ENCODE measurements at places on chromosomes 1 and 21.

DNA sequence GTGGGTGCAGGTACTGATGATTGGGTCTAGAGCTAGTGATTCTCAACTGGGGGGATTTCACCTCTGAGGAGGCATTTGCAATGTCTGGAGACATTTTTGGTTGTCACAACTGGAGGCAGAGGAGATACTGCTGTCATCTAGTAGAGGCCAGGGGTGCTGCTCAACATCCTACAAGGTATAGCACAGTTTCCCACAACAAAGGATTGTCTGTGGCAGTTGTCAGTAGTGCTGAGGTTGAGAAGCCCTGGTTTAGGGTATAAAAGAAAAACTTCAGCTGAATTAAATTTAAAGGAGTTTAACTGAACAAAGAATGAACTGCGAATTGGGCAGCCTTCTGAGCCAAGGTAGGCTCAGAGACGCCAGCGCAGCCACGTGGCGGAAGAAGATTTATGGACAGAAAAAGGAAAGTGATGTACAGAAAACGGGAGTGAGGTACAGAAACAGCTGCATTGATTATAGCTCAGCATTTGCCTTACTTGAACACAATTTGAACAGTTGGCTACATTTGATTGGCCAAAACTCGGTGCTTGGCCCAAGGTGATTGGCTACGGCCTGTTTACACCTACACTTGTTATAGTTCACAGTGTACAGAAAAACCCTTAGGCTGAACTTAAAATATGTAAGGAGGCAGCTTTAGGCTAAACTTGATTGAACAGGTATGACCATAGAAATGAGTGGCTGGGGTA, 40.4 kb downstream of the MPZL1 start:
- no peak for DNase-seq

- DNase-seq: no peak
Measured at GRCh38 chr1:100164216-100164615, 13.8 kb downstream of the LRRC39 start.

DNA sequence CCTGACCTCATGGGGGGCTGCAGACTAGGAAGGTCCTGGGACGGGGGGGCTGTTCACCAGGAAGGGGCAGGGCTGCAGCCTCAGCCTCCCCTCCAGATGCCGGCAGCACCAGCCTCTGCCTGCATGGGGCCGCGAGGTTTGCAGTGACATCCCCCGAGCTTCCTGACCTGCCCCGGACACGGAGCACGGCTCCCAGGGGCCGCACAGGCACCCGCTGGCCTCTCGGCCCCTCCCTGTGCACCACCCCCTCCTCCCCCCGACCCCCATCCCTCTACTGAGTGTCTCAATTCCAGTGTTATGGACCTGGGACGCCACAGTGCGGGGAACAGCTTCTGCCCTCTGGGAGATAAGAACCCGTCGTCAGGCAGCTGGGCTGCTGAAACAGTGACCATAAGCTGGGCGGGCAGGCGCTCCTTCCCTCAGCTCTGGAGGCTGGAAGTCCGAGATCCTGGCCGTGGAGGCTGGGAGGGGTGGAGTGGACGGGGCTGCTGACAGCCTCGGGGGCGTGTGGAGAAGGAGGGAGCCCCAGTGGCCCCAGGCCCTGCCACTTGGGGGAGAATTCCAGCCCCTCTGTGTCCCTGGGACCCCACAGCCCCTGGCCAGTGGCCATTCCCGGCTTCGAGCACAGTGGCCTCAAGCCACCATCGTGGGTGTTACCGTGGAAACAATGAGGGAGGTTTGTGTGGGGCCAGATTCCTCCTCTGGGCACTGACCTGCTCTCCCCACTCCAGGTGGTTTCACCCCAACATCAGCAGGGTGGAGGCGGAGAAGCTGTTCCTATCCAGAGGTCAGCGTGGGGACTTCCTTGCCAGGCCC, 11.6 kb downstream of the RNF223 start:
- DNase-seq: no peak

- no peak for DNase-seq
Measured at GRCh38 chr1:153612111-153612754, 704 bp downstream of the S100A16 start.

- DNase-seq: no peak
Measured at GRCh38 chr21:44751799-44752636, 40.6 kb upstream of the TSPEAR start.

GRCh38 chr1:119084798-119085197, 55.7 kb downstream of the WARS2 start:
- DNase-seq: no peak

DNA sequence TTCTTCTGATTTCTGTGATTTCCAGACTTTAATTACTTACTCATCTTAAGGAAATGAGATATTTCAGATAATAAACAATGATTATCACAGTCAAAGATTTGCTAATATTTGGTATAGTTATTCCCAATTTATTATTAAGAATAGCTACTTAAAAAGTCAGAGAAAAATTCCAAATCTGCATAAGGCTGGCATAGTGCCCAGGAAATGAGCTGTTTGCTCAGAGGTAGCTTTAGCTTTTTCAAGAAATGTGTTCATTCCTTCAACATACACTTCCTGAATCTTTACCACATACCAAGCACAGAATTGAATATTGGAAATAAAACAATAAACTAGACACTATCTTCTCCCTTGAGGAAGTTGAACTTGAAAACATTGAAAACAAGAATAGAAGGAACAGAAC, 44.3 kb upstream of the KCNK1 start:
- DNase-seq: no peak

GRCh38 chr1:47656719-47657685, 219.2 kb downstream of the FOXD2 start:
- no peak for DNase-seq

- DNase-seq: no peak
Measured at GRCh38 chr1:51415963-51416362, 85.6 kb upstream of the TTC39A start.

GRCh38 chr1:234229581-234230387, 143.5 kb upstream of the COA6 start:
- no peak for DNase-seq

DNA sequence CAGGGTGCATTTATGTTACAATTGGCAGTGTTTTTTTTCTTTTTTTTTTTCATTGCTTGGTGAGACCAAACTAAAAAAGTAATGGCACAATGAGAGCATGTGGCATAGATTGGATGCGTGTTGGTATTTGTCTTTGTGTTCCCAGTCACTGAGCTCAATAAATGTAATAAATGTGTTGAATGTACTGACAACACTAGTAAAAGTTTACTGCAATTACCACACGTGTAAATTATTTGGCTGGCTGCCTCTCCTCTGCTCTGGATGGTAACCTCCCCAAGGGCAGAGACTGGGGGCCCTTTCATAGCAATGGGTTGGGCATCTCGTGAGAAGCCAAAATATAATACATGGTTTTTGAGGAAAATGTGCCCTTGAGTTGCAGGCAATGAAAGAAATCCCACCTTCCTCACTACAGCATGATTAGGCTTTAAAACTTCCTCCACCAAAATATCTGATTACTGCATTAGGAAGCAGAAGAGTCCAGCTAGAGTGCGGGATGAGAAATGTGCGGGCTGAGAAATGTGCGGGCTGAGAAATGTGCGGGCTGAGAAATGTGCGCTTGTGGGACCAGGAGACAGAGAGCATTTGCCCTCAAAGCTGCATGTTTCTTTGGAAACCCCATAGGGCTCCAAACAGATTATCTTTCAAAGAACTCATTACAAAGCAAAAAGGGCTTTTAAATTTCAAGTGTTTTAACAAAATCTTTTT, 58.5 kb downstream of the CDC7 start:
- DNase-seq: no peak

DNA sequence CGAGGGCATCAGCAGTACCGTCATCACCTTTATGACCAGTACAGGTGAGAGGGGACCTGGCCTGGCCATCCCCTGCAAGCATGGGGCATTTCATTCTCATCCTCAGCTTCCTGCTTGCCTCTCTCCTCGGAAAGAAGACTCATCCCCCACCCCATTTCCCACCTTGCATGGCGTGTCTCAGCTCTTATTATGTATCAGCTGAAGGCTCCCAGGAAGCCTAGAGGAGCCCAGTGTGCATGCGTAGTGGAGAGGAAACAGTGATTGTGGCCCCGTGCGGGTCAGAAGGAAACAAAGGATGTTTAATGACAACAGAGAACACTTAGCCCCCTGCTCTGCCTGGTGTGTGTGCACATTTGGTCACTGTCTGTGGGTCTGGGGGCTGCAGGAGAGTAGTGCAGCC, 40.3 kb upstream of the CNTN2 start:
- no peak for DNase-seq

GRCh38 chr1:166189126-166189525, 22.3 kb upstream of the FAM78B start:
- DNase-seq: no peak

DNA sequence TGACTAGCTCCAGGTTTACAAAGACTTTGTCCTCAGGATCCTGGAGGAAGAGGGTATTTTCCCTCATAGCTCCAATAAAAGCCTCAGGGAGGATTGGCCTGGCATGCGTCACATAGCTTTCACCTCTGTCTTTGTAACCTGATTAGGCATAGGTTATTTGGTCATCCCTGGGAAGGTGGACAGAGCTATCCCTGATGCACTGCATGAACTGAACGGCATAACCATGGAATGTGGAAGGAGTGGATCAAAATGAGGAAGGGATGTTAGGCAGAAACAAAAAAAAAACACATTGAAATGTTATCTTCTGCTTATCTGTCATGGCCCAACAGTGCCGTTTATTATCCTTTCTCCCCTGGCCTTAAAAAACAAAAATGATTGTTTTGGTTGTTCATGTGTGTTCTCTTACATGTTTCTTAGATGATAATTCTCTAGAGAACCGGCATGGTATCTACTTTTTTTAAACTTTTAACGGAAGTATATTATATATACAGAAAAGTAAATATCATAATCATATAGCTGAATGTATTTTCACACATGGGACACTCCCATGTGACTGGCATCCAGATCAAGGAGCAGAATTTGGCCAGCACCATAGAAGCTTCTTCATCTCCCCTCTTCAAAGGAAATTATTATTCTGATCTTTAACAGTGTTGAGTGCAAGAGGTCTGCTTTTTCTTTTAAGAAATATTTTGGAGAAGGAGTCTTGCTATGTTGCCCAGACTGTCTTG, 85.3 kb downstream of the RPS6KC1 start:
- DNase-seq: no peak

GRCh38 chr1:208465786-208466590, 221.8 kb upstream of the PLXNA2 start:
- DNase-seq: no peak

DNA sequence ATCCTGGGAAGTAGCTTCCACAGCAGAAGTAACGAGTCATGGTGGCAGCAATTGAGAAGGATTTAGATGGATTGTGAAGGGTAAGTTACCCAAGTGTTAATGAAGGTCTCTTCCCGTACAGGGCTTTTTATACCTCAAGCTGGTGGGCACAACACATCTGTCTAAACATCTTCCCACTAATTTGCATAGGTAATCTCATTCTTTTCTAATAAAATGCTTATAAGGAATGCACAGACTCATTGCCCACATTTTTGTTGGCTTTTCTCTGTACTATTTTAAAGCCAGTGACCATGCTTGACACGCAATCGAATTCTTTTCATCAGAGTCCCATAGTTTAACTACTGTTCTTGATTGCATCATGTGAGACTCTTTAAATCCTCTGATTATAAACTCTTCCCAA, at the start of gene KRTAP7-1:
KRTAP7-1 (minus strand) TSS at position 101 of the 400 bp plus-strand sequence; CDS start at position 40, 61 bp downstream.
- no peak for DNase-seq

DNA sequence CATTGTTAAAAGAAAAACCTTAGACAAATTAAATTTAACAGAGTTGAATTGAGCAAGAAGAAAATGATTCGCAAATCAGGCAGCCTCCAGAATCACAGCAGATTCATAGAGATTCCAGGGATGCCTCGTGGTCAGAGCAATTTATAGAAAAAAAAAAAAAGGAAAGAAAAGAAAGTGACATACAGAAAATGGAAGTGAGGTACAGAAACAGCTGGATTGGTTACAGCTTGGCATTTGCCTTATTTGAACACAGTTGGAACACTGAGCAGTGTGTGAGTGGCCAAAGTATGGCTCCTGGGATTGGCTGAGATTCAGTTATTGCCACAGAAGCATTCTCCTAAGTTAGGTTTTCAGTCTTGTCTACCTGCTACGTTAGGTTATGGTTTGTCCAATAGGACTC, 9.1 kb upstream of the C21orf91 start:
- DNase-seq: no peak

- no peak for DNase-seq
Measured at GRCh38 chr1:232529747-232530146, 100.2 kb downstream of the SIPA1L2 start.

DNA sequence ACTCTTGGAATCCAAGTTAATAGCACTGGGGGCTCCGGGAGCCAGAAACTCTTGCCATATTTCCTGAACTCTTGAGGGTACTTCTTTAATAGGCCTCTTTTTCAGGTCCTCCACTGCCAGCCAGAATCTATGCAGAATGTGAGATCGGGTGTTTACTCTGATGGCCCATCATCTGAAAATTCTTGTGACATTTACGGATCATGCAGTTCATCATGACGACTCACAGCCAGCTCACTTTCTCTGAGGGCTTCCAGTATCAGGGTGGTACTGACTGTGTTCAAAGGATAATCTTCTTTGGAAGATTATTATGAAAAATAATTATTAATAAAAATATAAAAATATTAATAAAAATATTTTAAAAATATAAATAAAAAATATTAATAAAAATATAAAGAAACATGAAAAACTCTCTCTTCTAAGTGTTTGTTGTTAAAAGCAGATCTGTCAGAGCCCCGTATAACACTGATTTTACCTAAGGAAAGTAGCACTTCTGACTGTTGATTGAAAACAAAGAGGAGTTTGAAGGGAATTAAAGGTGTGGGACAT, 194.3 kb upstream of the GREM2 start:
- no peak for DNase-seq

DNA sequence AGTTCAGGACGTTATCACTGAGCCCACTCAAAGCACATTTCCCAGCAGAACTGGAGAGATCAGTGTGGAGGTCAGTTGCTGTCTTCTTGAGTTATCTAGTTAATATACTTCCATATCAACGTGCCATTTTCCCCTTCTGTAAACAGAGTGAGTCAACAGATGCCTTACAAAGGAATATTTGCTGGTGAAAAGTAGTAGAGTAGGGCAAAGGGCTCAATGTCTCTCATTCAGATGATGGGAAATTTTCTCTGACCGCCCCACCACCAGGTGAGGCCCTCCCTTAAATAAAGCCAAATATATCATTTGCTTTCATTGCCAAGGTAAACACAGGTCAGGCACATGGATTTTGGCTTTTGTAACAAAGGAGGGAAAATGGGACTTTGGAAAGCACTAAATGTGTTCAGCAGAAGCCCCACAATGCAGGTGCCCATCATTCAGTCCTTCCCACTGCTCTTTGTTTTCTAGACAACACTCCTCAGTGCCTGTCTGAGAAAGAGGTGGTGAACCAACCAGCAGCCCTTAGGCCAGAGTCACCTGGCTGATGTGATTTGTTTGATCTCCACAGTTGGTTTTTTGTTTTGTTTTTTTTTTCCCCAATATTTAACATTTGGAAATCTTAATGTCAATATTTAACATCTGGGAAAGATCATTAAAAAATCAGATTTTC, 40.5 kb upstream of the SAMD13 start:
- DNase-seq: peak; percentile 75

GRCh38 chr1:29820401-29820800, 584.1 kb downstream of the PTPRU start:
- DNase-seq: no peak

- DNase-seq: no peak
Measured at GRCh38 chr1:153202006-153202405, 1.2 kb upstream of the LELP1 start.

All from NCI-H345 (cell line).